ENCODE measurements at places on chromosomes 12 and 14. TPM values are rescaled to one million over a fixed set of nuclear protein-coding genes. Genes with fewer than 3 reads are reported as not detected.
A peak's percentile ranks its signal among the peaks of the same experiment; 100 is the strongest.

- DNase-seq, result no peak
- H3K4me1 ChIP-seq, result no peaks in the 10 kb centered on the region
- no peaks in the 10 kb centered on the region for H3K27me3 ChIP-seq
- no peaks in the 10 kb centered on the region for H3K36me3 ChIP-seq
- no peak overlapping the region for H3K4me3 ChIP-seq
Measured at GRCh38 chr14:104219731-104220214, 81.4 kb downstream of the KIF26A start.

DNA sequence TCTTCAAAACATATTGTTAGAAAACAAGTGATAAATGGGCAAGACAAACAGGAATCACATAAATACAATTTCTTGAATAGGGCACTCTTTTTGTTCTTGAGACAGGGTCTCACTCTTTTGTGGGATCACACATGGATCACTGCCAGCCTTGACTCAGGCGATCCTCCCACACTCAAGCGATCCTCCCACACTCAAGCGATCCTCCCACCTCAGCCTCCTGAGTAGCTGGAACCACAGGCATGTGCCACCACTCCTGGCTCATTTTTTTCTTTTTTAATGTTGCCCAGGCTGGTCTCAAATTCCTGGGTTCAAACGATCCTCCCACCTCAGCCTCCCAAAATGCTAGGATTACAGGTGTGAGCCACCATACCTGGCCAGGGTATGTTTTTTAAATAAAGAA is 57.4 kb downstream of the ATP2B1 start:
- no peaks in the 10 kb centered on the region for H3K27me3 ChIP-seq
- H3K36me3 ChIP-seq, result peaks cover 61% of the 10 kb centered on the region
- H3K4me1 ChIP-seq, result peaks cover 38% of the 10 kb centered on the region
- no peak overlapping the region for H3K27ac ChIP-seq
- no peak overlapping the region for H3K4me3 ChIP-seq
- DNase-seq, result no peak

DNA sequence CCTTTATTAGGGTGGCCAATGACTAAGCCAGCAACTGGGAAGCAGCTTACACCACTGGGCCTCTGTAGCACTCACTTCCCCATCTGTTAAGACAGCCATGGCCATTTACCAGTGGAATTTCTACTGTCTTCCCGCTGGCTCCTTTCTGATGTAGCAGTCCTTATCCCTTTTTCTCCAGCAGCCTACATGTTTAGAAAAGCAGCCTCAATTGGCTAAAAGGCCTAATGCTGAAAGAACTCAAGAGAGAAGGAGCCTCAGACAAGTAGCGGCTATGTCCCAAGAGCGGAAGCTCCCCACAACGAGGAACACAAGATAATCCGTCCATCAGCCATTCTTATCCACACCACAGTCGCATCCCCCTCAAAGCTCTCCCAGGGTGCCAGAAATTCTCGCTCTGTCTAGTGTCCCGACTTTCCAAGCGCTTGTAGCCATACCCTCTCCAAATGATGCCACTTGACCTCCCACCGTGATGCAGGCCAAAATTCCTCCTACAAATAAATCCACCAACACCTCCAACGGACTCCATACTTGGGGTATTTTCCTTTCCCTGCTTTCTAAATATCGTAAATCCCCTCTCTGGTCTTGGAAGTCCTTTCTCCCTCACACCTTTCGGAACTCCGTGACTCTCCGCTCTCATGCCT is 624 bp downstream of the M6PR start:
- peaks cover 30% of the 10 kb centered on the region for H3K4me1 ChIP-seq
- peaks cover 15% of the 10 kb centered on the region for H3K36me3 ChIP-seq
- H3K27me3 ChIP-seq, result peaks cover 2% of the 10 kb centered on the region
- H3K27ac ChIP-seq, result peak overlapping the region; percentile 93
- peak; percentile 21 for DNase-seq
- peak overlapping the region; percentile 95 for H3K4me3 ChIP-seq

DNA sequence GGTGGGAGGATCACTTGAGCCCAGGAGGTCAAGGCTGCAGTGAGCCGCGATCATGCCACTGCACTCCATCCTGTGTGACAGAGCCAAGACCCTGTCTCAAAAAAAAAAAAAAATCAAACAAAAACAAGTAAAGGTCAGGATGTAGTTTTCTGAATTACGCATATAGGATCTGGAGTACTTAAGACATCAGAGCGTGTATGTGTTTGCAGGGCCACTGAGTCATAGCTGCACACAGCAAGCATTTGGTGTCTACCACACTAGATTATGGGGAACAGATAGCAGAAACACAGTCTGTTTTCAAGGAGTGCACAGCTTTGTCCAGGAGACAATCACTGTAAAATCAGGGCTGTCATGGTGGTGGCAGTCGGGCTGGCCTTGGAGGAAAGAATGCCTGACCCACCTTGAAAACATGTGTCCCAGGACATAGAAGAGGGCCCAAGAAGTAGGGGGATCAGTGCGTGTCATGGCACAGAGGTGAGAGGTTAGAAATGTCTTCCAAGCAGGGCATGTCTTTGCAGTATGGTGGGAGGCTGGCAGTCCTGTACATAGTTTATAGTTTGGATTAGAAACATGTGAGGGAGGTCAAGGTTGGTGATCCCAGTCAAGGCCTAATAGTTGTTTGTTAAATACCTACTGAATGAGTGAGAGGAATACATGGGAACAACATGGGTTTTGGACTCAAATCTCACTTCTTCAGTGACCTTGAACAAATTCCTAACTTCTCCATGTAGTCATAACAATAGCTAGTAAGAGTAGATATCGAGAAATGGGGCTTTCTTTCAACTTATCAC is 23.6 kb upstream of the C12orf71 start:
- no peak overlapping the region for H3K4me3 ChIP-seq
- DNase-seq, result no peak
- H3K36me3 ChIP-seq, result no peaks in the 10 kb centered on the region
- H3K27me3 ChIP-seq, result no peaks in the 10 kb centered on the region

RIMBP2 gene
- total RNA-seq, result not detected

DNA sequence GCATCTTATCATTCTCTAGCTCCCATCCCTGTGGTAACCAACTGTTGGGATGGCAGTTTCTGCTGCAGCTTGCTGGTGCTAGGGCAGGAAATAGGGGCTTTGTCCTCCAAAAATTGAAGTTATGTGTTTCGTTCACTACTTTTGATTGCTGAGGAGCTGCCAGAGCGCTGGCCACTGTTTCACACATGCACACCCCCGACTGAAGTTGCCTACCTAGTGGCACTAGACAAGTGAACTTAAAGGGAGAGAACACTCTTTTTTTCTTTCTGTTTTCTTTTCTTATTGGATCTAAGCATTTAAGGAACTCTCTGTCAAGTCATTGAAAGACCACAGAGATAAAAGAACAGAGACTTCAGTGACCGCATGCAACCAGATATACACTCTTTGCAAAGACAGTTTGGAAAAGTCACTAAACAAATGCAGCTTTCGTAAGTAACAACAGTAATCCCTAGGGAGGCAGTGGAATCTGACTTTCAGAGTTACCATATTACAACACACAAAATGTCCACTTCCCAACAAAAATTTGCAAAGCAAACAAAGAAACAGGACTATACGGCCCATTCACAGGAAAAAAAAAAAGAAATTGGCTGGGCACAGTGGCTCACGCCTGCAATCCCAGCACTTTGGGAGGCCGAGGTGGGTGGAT is 12.0 kb downstream of the TFCP2 start:
- peaks cover 2% of the 10 kb centered on the region for H3K27me3 ChIP-seq
- no peak overlapping the region for H3K4me3 ChIP-seq
- peaks cover 6% of the 10 kb centered on the region for H3K36me3 ChIP-seq
- peaks cover 15% of the 10 kb centered on the region for H3K4me1 ChIP-seq
- no peak for DNase-seq

All from HFFc6 (cell line).